ENCODE measurements at places on chromosomes 12 and 14.
A peak's percentile ranks its signal among the peaks of the same experiment; 100 is the strongest.

GRCh38 chr12:9344541-9344940 is 136.3 kb upstream of the PZP start:
- no peak for DNase-seq

GRCh38 chr12:44876544-44877410 is 662 bp upstream of the NELL2 start:
- no peak for DNase-seq

- no peak for DNase-seq
Measured at GRCh38 chr14:98138666-98139065, 1133.3 kb downstream of the BCL11B start.

DNA sequence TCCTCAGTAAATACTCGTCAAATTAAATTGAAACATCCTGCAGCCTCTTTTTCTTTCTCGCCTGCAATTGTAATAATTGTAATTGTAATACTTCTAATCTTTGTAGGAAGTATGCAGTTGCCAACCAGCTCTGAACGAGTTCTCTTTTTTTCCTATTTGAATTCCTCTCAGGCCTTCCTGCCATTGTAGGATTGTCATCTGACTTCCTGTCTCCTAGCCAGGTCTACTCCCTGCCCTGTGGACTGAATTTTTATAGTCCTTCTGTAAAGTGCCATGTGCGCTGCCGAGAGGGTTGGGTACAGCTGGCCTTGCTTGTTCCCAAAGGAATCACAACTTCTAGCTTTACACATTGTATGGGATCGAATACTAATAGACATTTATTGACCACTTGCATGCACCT is 183.3 kb downstream of the SSPN start:
- no peak for DNase-seq

DNA sequence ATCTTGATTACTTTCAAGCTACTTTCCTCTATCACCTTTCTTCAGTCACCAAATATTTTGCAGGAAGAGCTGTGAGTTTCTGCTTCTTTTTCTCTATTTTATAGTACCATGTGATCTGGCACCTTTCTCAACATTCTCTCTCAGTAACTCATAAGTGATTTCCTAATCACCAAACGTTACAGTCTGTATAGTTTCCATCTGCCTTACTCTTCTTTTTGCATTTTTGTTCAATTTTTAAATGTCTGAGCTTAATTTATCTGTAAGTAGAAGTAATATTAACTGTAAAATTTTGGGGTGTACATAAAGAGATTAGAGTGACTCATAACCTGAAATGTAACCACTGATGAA is 422.1 kb upstream of the SYT1 start:
- DNase-seq, result no peak

DNA sequence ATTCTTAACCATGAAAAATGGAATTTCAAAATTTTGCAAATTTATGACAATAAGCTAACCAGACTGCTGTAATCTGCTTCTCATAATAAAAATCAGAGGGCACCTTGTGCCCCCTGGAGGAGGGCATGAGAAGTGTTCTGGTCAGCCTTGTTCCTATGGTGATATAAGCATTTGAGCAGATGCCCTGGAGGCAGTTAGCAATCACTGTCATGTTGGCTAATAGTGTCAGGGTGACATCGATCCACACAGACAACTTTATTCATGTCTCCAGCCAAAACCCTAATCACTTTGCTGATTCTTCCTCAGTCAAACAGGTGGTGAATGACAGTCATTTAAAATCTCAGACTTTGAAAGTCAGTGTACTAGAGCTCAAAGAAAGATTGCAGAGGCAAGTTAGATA is 943.0 kb downstream of the GALC start:
- DNase-seq, result no peak

DNA sequence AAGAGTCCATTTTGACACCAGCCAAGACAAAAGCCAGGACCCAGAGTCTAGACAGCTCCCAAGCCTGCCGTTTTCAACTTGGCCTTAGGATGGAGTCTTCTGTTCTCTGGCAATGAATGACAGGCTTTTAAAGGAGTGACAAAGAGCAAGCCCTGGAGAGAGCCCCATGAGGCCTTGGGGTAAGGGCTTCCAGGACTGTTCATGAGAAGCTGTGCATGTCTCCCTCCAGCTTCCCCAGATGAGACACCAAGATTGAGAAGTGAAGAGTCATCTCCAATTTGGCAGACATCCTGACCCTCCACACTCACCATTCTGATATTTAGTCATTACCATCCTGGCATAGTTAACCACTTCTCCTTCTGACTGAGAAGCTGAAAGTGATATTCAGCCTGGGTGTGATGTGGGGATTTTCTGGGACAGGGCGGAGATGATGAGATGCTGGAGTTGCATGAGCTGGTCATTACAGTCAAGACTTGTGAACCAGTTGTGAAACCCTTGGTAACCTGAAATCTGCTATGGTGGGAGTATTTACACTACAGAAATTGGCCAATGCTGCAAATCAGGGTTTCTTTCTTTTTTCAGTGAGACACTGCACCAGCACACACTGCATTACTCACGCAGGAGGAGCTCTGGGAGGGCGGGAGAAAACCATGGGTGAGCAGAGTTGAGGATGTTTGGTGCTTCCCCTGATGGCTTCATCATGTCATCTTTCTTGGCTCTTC is 77.8 kb downstream of the VCPKMT start:
- peak; percentile 36 for DNase-seq

DNA sequence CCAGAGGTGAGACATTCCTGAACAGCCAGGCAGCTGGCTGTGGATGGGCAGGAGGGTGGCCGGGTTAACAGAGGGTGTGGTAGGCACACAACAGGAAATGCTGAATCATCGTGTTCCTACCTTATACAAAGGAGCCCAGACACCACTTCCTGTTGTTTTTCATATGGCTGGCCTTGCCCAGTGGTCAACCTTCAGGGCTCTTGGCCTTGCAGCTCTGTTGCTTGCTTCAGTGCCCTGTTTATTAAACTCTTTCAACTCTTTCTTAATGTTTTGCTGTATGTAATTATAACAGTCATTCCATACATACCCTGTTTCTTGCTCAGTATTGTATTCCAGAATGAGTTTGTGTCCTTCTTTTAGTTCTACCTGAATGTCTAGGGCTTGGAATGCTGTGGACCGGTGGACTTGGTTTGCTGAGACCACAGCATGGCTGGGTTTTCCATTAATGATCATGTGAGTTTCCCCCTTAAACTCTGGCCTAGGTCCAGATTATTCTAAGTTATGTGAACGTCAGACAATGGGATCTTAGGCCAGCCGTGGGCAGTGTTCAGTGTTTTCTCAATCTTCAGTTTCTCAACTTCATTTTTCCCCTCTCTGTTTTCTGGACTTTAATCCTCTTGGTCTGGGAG is 11.9 kb downstream of the CFAP54 start:
- no peak for DNase-seq

DNA sequence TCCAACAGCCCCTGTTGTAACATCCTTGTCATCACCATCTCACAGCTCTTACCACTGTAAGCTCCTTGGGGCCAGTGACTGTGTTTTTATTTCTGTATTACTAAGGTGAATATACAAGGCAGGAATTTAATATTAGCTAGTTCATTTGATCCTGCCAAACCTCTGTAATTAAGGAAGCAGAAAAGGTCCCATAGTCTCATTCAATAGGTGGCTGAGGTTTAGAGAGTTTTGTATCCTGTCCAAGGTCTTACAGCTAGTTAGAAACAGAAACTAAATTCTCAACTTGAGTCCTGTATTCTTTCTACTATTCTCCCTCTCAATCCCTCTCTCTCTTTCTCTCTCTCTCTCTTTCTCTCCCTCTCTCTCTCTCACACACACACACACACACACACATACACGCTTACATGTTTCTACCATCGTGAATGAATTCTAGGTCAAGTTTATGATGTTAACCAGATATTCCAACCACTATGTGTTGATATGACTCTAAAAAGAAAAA is 543 bp upstream of the GLIPR1 start:
- no peak for DNase-seq

DNA sequence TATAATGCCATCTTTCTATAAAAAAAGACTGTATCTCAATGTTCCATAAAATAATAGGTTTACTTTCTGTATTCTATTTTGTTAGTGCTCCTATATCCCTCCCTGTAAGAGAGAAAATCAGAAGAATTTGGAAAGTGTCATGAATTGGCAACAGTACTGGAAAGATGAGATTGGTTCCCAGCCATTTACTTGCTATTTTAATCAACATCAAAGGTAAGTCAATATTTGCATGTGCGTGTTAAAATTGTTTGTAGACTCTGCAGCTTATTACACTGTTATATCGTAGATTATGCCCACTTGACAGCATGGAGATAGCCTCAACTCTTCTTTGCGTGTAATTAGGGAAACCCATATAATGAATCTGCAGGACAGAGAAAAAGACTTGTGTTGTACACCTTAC is 34.0 kb downstream of the KCNMB4 start:
- DNase-seq, result no peak

GRCh38 chr12:47941871-47942613 is 21.4 kb upstream of the TMEM106C start:
- DNase-seq, result no peak

- no peak for DNase-seq
Measured at GRCh38 chr12:113418213-113418879, 3.8 kb upstream of the SDSL start.

GRCh38 chr12:104930388-104931326 is 27.4 kb downstream of the SLC41A2 start:
- DNase-seq, result no peak

DNA sequence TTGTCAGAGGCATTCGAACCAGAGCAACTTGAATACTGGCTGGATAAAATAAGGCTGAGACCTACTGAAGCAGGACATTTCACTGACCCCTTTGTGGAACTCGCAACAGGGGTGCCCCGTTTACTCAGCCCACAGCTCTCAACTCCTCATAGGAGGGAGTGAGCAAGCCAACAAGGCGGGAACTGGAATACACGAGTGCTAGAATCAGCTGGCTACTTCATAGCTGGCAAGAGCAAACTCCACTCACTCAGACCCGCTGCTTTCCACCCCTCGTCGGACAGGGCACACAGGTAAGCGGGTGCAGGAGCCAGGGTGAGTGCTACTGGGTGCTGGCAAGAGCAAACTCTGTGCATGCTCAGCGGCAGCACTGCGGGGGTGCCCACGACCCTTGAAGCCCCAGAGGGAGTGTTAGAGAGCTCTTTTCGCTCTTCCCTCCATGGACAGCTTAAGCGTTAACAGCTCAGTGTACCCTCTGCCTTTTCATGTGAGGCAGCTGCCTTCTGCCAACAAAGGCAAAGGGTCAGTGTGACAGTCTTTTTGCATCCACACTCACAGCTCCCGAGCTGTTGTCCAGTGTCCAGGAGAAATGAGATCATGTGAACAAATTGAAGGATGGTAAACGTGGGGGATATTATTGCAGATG is 15.7 kb downstream of the CAPZA3 start:
- no peak for DNase-seq

DNA sequence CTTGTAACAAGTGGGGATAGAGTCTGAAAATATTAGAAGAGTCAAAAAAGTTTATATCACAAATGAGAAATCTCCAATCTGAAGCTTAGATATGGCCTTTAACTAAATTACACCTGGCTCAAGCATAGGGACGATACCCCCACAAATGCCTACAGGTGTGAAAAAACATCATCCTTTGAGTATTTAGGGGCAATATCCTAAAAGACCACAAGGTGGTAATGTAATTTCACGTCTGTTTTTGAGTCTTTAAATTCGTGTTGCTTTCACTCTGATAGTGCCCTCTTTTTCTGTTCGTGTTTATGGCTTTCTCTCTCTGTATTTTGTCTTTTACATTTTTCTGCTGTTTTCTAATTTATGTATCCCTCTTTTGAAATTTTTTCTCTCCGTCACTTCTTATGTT is 84.3 kb downstream of the ETNK1 start:
- DNase-seq, result no peak

DNA sequence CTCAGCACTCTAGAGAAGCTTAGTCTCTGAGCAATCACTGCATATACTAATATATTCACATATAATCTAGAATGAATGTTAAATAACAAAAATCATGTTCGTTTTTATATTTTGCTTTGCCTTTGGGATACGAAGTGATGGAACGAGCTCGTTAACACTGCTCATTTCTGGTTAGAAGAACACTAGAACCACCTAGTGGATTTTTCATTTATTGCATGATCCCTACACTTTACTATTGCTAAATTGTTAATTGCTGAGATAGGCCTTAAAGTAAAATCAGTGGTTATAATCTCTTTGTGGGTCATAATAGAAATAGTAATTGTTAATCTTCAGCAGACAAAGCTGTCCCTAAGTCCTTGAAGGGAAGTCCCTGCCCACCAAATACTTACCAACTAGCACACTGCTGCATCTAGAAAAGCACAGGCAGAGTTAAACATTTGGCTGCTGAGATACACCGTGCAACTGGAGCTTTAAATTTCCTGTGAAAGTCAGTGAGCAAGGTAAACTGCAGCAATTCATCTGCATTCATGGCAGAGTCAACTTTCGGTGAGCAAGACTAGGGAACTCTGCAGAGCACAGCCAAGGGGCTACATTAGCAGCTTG is 353.7 kb downstream of the APAF1 start:
- DNase-seq, result no peak

- DNase-seq, result no peak
Measured at GRCh38 chr12:26749781-26750180, 83.2 kb downstream of the ITPR2 start.

DNA sequence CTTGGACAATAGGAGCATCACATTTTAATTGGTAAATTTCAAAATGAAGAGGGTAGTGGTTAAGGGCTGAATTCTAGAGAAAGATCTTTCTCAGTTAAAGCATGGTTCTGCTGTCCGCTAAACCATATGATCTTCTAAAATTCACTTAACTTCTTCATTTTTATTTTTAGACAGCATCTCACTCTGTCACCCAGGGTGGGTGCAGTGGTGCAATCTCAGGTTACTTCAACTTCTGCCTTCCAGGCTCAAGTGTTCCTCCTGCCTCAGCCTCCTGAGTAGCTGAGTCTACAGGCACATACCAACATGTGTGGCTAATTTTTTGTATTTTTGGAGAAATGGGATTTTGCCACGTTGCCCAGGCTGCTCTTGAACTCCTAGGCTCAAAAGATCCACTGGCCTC is 226.7 kb upstream of the ABCD2 start:
- DNase-seq, result no peak

DNA sequence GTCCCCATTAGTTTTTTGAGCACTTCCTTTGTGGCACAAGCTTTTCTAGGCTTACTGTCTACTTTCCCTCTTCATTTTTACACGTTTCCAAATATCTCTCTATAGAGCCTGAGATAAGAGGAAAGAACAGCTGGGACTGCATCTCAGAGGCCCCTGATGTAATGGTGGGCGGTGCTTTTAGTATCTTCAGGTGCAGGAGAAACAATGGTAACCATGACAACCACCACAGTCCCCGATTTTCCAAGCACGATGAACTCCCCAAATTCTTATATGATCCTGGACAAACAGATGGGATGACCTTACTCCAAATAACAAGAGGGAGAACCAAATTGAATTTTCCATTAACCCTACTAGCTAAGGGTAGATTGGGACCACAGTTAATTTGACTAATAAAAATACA is 103.3 kb downstream of the AEBP2 start:
- DNase-seq, result no peak
